ENCODE measurements at places on chromosomes 2 and 18.

GRCh38 chr2:223465793-223466192, 136.4 kb downstream of the SCG2 start:
- peak; percentile 99 for DNase-seq

GRCh38 chr2:71962911-71963694, 184.6 kb downstream of the CYP26B1 start:
- DNase-seq = peak; percentile 47

DNA sequence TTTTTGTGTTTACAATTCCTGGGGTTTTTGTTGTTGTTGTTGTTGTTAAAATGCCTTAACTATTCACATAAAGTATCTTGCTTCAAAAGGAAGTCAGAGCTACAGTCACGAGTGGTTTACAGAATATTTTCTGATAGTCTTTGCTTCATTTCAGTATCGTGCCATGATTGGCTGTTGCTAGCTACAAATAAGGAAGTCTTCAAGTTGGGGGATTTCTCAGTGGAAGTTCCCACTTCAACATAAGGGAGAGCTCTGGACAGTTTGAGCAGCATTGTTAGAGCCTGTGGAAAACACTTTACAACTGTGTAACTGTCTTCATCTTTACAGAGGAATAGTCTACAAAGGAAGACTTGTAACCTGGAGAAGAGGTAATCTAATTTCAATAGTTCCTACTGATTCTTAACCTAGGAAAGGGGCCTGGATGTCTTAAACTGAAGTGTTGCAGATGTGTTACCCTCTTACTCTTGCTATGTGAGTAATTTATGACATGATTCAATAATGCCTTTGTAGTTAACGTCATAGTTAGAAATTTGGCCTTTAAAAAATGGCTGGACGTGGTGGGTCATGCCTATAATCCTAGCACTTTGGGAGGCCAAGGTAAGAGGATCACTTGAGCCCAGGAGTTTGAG, 23.4 kb upstream of the TANK start:
- DNase-seq = peak; percentile 20

DNA sequence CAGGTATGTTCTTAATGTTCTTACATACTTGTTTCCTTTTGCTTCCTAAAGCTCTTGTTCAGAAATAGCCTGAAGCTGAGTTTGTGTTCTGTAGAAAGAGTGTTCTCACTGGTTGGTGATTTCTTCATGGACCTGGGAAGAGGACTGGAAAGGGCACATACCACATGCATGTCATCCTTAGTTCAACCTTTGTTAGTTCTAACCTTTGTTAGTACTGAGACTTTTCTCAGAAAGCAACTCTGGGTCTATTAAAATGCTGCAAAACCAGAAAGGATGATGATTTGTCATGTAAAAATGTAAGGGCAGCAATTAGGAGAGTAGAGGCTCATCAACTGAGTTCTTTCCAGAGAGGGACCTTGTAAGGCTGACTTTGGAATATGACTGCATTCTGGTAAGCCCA, 2.5 kb upstream of the FAP start:
- DNase-seq = peak; percentile 97

GRCh38 chr2:63950414-63950813, 68.8 kb downstream of the VPS54 start:
- DNase-seq = no peak

DNA sequence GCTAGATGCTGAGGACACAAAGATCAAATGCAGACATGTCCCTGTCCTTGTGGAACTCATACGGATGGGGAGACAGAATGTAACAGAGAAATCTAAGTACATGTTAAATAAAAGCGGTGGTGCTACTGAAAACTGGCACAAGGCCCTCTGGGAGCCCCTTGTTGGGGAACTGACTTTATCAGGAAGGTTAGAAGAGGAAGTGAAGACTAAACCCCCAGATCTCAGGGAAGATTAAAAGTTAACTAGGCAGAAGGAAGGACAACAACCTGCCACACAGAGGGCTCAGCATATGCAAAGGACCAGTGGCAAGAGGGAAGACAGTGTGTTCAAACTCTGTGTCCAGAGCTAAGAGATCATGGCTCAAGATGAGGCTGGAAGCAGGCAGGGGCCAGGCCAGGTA, 4.8 kb downstream of the CACNB4 start:
- no peak for DNase-seq

DNA sequence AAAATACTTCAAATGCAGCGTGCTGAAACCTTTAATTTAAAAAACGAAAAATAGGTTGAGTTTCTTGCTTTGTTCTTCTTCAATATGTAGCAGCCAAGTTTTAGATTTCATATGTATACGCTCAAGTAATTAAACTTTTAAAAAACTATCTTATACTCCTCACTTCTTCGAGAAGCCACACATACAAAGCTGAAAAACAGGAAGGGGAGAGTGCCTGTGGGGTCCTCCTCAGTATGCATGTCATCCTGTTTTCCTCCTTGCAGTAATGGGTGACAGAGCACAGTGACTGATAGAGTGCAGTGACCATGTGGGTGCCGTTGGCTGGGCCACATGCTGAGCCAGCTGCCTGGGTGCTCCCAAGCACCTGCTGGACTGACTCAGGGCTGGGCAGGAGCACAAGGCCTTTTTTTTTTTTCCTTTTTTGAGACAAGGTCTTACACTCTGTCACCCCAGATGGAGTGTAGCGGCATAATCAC, 33.3 kb downstream of the UXS1 start:
- no peak for DNase-seq

GRCh38 chr2:61340242-61340641, 130.6 kb downstream of the USP34 start:
- peak; percentile 46 for DNase-seq

DNA sequence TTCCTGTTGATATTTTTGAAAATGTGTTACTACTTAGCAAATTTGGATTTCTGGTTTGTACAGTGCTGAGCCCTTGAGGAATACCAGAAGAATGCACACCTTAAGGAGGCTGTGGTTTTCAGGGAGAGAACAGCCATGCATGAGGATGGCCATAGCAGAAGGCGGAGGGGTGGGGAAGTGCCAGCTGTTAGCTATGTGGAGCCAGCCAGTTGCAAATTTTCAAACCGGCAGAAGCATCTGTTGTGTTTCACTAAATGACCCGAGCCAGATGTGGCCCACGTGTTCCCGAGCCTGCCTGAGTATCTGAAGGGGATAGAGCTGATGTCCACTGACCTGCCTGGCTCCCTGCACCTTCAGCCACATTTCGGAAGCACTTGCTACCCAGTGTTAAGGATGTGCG, 16.4 kb upstream of the RBM44 start:
- DNase-seq = no peak

GRCh38 chr18:5073026-5073944, 123.8 kb downstream of the AKAIN1 start:
- DNase-seq = peak; percentile 1

- DNase-seq = peak; percentile 40
Observed at GRCh38 chr2:181540421-181540820, 83.2 kb downstream of the ITGA4 start.

- no peak for DNase-seq
Observed at GRCh38 chr2:214492152-214492551, 81.3 kb downstream of the VWC2L start.

DNA sequence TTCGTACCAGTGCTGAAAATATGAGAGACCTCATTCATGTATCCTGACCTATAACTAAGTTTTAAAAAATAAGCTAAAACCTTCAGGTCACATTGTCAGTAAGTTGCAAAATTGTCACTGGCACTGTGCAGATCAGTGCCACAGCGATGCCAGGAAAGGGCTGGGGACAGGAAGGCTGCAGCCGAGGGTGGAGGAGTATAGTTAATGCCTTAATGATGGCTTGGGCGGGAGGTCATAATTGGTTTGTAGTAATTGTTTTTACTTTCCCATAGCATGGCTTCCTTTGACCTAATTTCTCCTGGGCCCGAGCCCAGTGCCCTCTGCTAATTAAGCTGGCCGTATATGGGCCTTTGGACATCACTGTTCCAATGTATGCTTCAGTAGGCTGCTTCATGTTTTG, 47.2 kb upstream of the RAB12 start:
- DNase-seq = no peak

DNA sequence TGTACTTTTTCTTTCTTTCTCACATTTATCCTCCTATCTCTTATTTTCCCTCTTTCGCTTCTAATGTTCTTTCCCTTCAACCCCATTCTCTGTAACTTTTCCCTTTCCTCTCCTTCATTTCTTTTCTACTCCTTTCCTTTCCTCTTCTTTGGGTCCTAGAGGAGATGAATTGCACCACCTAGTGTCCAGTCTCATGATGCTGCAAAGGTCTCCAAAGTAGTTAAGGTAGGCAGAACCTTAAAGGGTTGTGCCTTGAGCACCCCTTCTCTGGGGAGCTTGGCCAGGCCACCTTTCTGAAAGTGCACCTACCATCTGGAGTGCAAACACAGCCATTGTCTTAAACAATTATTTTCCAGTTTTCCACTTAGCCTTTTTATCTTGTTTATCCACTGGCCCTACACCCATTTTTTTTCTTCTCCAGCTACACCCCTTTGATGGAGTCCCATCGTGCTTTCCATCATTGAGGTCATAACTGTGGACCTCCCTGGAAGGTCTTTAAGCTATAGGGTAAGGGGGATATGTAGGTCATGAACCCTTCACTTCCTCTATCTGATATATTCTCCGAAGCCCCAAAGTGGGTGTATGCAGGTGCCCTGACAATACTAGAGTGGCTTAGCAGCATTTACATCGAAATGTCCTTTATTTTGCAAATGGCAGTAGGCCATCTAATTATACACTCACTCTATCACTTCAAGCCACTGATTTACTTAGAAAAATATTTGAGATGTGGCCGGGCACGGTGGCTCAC, 155.9 kb downstream of the ESCO1 start:
- DNase-seq = peak; percentile 69

- DNase-seq = peak; percentile 65
Observed at GRCh38 chr2:150513647-150514046, 26.2 kb upstream of the RND3 start.

GRCh38 chr18:6728809-6729246, 688 bp upstream of the ARHGAP28 start:
- DNase-seq = no peak

Measured in EH (cell line).